ENCODE measurements at places on chromosomes 1 and 21. TPM values are rescaled to one million over a fixed set of nuclear protein-coding genes. Genes with fewer than 3 reads are reported as not detected.

DNA sequence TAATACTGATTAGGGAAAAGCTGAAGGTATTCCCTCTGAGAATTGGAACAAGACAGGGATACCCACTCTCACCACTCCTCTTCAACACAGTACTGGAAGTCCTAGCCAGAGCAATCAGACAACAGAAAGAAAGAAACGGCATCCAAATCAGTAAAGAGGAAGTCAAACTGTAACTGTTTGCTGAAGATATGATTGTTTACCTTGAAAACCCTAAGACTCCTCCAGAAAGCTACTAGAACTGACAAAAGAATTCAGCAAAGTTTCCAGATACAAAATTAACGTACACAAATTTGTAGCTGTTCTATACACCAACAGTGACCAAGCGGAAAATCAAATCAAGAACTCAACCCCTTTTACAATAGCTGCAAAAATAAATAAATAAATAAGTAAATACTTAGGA, 78.6 kb downstream of the EXTL2 start:
- no peak for DNase-seq
- H3K4me1 ChIP-seq, result no peaks in the 10 kb centered on the region
- H3K36me3 ChIP-seq, result no peaks in the 10 kb centered on the region
- H3K27ac ChIP-seq, result no peak overlapping the region
- no peaks in the 10 kb centered on the region for H3K27me3 ChIP-seq
- no peak overlapping the region for H3K4me3 ChIP-seq

Gene NFIA
- total RNA-seq, result 5.9 TPM

DNA sequence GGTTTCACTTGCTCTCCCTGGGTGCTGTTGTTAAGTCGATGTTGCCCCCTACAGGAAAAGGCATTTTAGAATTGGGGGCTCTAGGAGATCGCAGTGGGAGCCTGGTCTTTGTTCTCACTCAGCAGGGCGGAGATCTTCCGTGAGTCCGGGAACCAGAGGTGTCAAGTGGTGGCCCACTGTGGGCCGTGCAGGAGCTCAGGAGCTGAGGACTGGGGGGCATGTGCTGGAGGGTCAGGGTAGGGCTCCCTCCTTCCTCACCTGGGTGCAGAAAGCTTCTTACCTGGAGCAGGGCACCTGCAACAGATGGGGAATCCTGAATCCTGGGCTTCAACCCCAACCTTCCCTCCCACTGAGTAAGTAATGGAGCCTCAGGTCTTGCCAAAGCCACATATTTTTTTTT, 392.7 kb downstream of the NPHP4 start:
- H3K4me3 ChIP-seq, result no peak overlapping the region
- H3K36me3 ChIP-seq, result no peaks in the 10 kb centered on the region
- no peak for DNase-seq
- H3K27me3 ChIP-seq, result peaks cover 5% of the 10 kb centered on the region
- no peak overlapping the region for H3K27ac ChIP-seq

GRCh38 chr1:41020654-41021053, 871 bp downstream of the SLFNL1 start:
- no peaks in the 10 kb centered on the region for H3K27me3 ChIP-seq
- H3K36me3 ChIP-seq, result peaks cover 19% of the 10 kb centered on the region
- peaks cover 8% of the 10 kb centered on the region for H3K4me1 ChIP-seq
- no peak for DNase-seq

Gene LHX4
- 0.03 TPM for total RNA-seq

Gene PFKL
- total RNA-seq, result 115 TPM

DNA sequence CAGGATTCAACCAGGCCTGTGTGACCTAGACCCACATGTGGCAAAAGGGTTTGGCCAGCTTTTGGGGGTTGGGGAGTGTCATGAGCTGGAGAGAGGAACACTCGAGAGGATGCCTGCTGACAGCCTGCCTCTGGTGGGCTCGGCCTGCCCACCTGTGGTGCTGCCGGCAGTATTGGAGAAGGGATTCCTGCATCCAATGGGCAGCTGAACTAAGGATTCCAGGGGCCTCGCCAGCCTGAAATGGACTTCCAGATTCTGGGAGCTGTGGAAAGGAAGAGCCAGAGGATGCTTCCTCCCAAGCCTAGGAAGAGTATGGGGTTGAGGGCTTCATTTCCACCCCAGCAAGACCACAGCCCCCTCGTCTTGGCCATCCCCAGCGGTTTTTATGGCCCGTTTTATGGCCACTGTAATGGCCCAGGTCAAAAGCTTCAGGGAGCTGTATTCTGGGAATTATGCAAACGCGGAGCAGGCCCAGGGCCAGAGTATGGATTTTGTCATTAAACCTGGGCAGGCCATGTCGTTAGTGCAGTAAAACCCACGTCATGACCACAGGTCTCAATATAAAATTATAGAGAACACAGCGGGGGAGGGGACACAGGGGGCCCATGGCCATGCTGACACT, 63.6 kb downstream of the TMEM53 start:
- no peak overlapping the region for H3K4me3 ChIP-seq
- H3K36me3 ChIP-seq, result no peaks in the 10 kb centered on the region
- DNase-seq, result no peak
- no peak overlapping the region for H3K27ac ChIP-seq

- H3K27me3 ChIP-seq, result no peaks in the 10 kb centered on the region
- H3K4me1 ChIP-seq, result peaks cover 24% of the 10 kb centered on the region
- peak overlapping the region; percentile 9 for H3K4me3 ChIP-seq
- peak; percentile 59 for DNase-seq
- H3K27ac ChIP-seq, result no peak overlapping the region
- H3K36me3 ChIP-seq, result no peaks in the 10 kb centered on the region
These were observed 19.7 kb upstream of the TIAM1 start for GRCh38 chr21:31363720-31364119.

Gene VANGL2
- total RNA-seq, result not detected

DNA sequence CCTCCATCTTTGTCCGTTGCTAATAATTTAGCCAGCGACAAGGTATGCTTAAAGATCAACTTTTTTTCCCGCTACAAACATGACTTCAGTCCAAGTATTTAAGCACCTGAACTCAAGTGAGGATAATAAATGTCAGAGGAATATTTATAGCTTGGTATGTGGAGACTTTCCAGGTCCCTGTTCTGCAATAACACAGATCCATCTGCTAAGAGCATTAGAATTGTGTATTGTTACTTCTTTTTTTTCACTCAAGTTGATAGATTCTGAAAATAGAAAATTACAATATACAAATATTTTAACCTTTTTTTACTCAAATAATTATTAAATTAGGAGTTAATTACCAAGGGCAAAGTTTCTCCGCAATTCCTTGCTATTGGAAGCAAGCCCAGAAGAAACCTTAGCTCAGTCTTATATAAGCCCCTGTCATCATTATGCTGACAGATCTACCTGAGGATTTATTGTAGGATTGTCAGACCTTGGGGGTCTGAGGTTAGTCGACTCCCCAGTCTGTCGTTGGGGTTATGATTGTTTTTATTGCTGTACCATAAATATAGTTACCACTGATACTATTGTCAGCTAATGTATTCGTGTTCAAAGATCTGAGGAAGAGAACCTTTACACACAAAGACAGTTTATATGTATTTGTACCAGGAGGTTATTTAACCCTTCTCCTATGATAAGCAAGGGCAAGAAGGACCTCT, 337.9 kb downstream of the TBX15 start:
- H3K4me1 ChIP-seq, result no peaks in the 10 kb centered on the region
- no peaks in the 10 kb centered on the region for H3K27me3 ChIP-seq
- no peaks in the 10 kb centered on the region for H3K36me3 ChIP-seq
- H3K4me3 ChIP-seq, result no peak overlapping the region
- no peak for DNase-seq

DNA sequence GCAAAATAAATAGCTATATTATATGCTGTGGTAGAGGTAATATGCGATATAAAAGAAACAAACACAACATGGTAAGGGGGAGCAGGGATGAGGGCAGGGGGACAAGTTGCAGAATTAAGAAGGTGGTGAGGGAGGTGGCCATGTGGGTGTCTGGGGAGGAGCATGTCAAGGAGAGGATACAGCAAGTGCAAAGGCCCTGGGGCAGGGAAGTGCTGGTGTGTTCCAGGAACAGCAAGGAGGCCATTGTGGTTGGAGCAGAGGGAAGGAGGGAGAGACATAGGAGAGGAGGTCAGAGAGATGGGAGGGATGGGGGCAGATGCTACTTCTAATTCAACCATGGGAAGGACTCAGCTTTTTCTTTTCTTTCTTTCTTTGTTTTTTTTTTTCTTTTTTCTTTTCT, 161.2 kb upstream of the IGSF21 start:
- H3K27ac ChIP-seq, result no peak overlapping the region
- H3K36me3 ChIP-seq, result no peaks in the 10 kb centered on the region
- no peak for DNase-seq
- H3K27me3 ChIP-seq, result peaks cover 4% of the 10 kb centered on the region
- no peaks in the 10 kb centered on the region for H3K4me1 ChIP-seq

DNA sequence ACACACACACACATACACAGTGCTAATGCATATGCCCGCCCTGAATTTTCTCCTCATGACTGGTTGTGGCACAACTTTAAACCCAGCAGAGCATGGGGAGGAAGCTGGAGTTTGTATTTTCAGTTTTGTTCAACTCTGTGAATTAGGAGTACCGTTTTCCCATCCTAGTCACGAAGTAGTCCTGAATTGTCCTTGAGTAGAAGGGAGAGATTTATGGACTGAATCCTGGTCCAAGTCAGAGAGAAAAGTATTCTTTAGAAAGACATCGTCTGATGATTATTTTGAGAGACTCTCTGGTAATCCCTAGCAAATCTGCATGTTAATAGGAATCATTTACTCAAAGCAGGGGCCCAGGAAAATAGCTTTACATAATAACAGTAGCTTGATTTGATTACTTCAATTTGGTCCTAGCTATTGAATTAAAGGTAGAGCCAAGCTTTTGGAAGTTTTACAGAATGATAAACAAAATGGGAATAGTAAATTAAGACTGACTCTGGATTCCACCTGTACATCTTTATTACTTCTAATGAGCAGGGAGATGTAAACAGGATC, 60.5 kb upstream of the OLIG2 start:
- H3K4me3 ChIP-seq, result no peak overlapping the region
- DNase-seq, result no peak
- H3K4me1 ChIP-seq, result no peaks in the 10 kb centered on the region
- no peak overlapping the region for H3K27ac ChIP-seq
- no peaks in the 10 kb centered on the region for H3K36me3 ChIP-seq

DNA sequence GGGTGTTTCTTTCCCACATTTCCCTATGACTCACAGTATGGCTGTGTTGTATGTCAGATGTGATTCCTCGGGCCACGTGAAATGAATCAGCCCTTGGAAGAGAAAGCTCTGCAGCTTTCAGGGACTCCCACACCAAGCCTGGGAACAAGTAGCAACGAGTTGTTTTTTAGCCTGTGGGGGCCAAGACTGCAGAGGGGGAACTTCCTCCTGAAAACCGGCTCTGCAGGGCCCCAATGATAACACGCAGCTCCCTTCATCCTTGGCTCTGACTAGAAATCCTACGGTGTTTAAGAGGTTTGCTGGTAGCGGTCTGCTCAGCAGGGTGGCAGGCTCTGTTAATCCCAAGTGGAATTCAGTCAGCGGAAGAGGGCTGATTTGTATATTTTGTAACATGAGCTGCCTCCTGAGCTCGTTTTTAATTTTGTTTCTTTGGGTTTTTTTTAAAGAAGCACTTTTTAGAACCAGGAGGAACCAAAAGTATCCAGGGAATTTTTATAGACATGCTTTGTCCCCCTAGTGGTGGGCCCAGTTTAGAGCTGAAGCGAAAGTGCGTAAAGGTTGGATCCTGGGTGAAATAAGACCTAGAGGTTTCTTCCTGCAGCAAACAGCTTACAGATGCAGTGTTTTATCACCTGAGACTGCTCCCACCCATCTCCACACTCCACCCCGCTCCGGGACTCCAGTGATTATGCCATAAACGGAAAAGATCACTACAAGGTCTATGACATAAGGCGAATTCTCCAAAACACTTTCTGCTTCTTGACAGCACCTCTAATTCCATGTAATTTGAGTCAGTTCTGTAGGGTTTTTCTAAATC, 48.8 kb downstream of the LAMC2 start:
- DNase-seq, result no peak
- no peak overlapping the region for H3K4me3 ChIP-seq
- H3K4me1 ChIP-seq, result no peaks in the 10 kb centered on the region
- H3K27ac ChIP-seq, result no peak overlapping the region

DNA sequence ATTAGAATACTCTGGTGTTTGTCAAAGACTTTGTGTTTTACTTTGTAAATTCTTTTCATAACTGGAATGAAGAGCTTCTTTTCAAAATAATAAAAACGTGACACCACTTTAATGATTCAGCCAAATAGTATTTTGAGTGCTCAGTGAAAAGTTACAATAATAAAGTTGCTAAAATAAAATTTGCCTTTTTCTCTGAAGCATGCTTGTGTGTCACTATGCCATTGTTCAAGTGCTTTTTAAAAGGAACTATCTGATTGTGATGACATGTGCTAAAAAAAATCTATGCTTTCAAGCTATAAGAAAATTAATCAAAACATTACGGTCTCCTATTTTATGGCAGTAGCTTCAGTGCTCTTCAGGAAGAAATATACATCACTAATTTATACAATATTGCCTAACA, 1290.5 kb upstream of the B3GALT2 start:
- H3K4me1 ChIP-seq, result no peaks in the 10 kb centered on the region
- no peaks in the 10 kb centered on the region for H3K27me3 ChIP-seq
- DNase-seq, result no peak

DNA sequence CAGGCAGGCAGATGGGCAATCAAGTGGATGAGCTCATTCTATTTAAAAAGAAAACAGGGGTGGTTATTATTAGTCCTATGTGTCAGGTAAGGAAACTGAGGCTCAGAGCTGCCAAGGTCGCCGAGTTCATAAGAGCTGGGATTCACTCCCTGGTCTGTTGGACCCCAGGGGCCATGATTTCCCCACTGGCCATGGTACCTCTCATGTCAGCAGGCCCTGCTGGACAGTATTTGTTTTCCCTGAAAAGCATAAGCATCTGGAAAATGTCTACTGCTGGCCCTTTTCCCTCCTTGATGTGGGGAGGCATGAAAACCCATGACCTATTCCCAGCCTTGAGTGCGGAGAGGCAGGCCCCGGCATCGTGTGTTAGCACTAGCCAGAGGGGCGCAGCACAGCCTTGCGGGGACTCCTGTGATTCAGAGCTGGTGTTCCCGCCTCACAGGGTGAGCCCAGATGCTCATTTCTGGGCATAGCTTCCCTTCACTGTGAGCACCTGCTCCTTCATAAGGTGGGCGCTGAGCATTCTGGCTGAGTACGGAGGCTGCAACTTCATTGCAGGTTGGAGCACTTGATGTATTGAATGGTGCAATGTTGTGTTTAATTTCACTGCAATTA, 617.5 kb downstream of the PTPRU start:
- H3K27me3 ChIP-seq, result peaks cover 11% of the 10 kb centered on the region
- H3K4me1 ChIP-seq, result no peaks in the 10 kb centered on the region
- no peak for DNase-seq
- H3K27ac ChIP-seq, result no peak overlapping the region
- H3K4me3 ChIP-seq, result no peak overlapping the region
- no peaks in the 10 kb centered on the region for H3K36me3 ChIP-seq

GRCh38 chr1:104136621-104137020, 386.9 kb downstream of the AMY1C start:
- H3K27ac ChIP-seq, result no peak overlapping the region
- DNase-seq, result no peak
- no peaks in the 10 kb centered on the region for H3K36me3 ChIP-seq
- H3K27me3 ChIP-seq, result no peaks in the 10 kb centered on the region
- no peaks in the 10 kb centered on the region for H3K4me1 ChIP-seq
